ENCODE measurements at places on chromosomes 6 and 20.

DNA sequence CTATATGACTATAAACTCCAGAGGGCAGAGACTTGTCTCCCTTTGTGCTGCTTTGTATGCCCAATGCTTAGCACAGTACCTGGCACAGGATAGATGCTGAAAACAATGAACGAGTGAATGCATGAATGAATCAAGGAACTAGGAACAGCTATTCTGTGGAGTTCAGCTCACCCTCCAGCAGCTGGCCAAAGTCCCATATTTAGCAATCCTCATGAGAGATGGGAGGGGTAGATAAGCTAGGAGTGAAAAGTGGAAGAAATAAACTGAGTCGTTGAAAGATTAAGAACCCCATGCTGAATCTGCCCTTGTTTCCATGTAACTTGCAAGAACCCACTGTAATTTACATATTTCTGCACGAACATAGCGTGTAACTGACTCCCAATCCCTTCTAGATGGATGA, 106.5 kb downstream of the MAFB start:
- no peak for DNase-seq

- no peak for DNase-seq
Measured at GRCh38 chr6:96851858-96852257, 14.6 kb upstream of the GPR63 start.

DNA sequence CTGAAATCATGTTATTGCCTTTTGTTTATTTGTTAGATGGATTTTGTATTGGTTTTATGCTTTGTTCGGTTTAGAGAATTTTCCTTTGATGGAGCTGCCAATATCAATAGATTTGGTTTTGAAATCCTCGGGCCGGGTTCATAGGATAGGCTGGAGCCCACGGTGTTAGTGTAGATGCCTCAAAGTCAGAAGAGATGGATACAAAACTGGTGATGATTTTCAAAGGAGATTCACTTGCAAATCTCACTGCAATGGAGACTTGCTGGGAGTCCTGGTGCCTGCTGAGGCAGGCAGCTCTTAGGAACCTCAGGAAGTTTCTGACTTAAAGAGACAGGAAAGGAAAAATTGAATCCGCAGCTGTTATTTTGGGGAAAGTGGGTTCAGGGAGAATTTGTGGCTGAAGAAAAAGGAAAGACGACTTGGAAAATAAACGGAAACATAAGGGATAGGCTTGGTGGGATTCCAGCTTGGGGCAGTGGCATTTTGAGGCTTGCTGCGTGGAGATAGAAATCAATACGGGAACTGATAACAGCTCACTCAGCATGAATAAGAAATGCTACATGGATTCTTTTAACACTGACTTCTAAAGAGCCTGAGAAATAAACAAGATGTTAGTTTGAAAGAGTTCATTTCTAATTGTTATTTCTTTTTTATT, 241.6 kb downstream of the PHACTR1 start:
- DNase-seq: no peak

DNA sequence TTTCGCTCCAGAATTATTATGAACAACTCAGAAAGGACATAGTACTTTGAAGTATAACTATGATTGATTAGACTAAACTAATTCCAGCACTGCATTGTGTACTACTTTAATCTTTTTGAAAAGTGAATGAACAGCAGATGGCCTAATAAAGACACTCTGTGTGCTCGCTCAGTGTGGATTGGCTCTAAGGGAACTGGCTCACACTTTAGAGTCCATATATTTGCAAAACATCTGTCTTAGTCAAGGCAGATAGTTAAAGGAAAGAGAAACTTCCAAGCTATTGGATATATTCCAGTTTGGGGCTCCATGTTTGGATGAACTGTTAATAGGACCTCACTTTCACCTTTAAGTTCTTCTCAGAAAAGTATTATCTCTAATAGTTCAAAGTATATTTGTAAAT, 218.9 kb downstream of the EYA4 start:
- no peak for DNase-seq

- no peak for DNase-seq
Measured at GRCh38 chr20:62370115-62370806, 3.1 kb upstream of the LAMA5 start.

DNA sequence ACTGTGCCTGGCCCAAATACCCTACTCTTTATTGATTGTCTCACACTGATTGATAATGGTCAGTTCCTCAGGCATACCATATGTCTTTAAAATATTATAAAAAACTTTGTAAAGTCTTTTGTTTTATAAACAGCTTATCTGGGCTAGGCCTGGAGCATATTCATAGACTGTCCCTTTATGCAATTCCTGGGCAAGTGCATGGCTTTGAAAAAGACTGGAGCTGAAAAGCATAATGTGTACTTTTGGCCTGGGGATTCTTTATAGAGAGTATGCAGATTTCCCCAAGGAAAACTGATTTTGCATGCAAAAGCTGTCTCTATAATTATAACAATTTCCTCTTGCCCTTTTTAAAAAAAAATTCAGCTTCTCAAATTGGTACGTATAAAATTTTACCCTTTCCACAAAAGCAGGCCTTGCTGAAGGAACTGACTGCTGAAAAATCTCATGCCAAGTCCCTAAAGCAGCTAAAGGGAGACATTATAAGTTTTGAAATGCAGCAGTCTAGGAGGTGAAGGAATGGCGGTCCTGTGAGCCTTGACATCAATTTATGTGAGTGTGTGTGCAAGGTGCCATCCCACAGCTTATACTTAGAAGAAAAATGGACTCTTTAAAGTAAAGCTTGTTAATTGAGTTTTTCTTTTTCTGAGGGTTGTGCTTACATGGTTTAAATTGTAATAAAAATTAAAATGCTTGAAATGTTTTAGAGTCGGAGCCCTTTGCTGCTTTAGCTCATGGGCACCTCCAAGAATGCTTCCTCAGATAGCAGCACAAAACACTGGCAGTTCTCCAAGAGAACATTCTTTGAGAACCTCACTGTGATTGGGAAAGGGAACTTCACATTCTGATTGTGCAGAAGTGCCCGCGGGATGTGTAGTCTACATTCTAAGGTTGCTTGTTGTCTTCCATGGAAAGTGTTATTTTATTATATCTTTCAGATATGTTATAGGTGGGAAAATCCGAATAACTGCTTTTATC, 43.9 kb downstream of the PLCB4 start:
- no peak for DNase-seq

DNA sequence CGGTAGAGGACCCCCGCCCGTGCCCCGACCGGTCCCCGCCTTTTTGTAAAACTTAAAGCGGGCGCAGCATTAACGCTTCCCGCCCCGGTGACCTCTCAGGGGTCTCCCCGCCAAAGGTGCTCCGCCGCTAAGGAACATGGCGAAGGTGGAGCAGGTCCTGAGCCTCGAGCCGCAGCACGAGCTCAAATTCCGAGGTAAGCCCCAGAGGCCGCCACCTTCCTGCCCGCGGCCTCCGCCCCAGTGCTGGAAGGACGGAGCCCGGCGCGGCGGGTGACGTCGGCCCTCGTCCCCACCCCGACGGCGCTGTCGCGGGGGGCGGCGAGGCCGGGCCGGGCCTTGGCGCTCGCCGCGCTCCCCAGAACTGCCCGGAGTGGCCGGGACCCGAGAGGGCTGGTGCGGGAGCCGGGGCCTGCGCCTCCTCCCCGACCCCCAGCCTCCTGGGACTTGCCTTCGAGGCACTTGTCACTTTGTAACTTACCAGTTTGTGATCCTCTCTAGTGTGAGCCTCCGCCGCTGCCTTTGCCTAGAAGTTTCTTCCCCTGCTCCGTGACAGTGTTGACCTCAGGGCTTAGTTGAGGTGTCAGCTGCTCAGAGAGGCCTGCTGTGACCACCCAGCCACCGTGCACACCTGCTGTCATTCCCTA, 417 bp downstream of the VAPB start:
- DNase-seq: peak; percentile 59
